NCI-H1048 (cell line): ENCODE measurements at places on chromosomes 1 and 21.

DNA sequence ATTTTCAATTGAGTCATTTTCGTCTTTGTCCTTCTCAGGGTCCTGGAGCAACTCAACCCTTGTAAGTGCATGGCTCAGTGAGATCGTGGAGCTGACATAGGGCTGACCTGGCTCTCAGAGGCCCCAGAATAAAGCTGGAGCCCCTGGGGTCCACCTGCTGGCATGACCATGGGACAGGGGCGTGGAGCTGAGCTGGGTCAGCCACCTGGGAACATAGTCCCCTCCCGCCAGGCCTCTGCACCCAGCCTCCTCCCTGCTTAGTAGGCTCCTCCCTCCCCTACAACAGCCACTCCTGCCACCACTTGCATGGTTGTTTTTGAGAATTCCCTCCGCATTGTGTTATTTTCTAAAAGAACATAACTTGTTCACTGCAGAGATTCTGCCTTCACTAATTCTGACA is 3.1 kb upstream of the RIPK4 start:
- no peak for DNase-seq

- peak; percentile 66 for DNase-seq
Observed at GRCh38 chr1:15848929-15849774, 1.6 kb downstream of the SPEN start.

- DNase-seq: no peak
Observed at GRCh38 chr1:145895471-145895870, 9.8 kb upstream of the ANKRD35 start.

DNA sequence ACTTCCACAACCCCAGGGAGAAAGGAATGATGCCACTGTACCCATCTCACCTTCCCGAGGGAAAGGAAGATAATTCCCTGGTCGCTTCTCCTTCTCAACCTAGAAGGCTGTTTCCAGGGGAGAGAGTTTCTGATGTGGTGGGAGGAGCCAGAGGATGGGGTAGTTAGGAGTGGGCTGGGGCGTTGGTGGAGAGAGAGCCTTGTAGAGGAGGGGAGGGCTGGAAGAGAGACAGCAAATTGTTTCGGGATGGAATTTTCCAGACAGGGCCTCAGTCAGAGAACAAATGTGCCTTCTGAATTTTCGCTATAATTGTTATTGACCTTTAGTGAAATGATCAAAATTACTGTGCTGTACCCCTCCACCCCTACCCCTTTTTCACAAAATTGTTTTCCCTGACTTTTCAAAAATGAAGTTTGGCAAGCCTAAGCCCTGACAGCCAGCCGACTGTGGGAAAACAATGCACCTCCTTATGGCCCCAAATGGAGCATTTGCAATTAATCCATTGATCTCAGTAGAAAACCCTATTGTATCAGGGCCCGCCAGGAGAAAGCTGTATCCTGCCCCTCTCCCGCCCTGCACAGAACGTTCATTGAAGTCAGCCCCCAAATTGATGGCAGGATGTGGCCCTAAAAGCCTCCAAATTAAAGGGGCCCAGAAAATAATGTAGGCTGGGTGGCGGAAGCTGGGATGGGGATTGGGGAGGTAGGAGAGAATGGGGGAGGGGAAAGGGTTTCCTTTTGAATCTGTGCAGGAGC is 69.1 kb upstream of the JUN start:
- DNase-seq: no peak

DNA sequence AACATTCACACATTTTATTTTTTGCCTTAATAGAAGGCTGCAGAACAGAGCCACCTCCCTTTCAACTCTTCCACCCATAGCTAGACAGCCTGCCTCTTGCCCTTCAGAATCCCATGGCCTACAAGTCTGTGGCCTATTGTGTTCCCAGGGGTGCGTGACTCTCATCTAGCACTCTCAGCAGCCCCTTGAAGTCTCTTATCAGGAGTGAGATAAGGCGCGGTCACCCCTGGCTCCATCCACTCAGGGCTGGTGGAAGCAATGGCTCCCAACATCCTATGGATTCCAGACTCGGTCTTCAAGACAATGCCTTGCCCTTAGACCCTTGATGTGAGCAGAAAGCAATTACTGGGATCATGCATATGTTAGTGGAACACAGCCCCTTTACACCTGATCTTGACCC is 264.1 kb upstream of the GREM2 start:
- DNase-seq: no peak

- DNase-seq: peak; percentile 64
Observed at GRCh38 chr1:9561429-9561828, 22.2 kb downstream of the SLC25A33 start.

- DNase-seq: no peak
Observed at GRCh38 chr1:89487972-89488371, 36.7 kb upstream of the LRRC8B start.

- DNase-seq: no peak
Observed at GRCh38 chr1:158819461-158820443, 11.4 kb upstream of the MNDA start.

GRCh38 chr21:44454747-44455523 is at the start of gene LRRC3:
Gene LRRC3 (plus strand): TSS chr21:44455510. CDS start chr21:44456645, 1,135 bp downstream.
- no peak for DNase-seq

DNA sequence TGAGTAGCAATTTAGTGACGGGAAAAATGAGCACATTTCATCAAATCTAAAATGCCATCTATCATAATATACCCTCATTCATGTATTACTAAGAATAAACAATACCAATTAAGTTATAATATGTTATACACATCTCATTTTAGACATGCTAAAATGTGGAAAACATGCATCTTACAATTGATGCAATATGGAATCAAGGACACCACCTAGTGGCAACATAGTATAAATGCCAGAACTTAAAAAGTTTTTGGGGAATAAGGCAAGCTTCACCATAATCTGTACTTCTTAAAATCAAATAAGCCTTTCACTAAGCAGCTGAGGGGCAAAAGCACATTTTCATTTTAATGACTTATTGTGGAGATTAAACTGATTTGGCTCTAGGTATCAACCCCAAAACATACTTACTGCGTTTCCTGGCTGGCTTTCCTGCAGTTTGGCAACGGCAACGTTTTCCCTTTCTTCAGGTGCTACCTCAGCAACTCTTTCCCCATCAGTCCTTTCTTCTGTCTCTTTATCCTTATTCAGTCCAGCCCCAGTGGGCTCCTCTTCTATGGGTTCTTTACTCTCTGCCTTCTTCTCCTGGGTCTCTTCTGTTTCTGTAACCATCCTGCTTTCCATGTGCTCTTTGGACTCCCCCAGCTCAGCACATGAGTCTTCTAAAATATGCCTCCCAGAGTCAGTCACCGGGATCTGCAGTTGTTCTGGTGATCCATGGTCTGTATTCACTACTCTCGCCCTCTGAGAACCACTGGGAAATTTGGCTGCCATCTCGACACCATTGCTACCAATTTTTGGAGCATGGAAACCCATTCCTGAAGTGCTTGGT is 11.4 kb downstream of the SDE2 start:
- DNase-seq: no peak

- DNase-seq: no peak
Observed at GRCh38 chr1:229046251-229046853, 224.6 kb upstream of the RAB4A start.

DNA sequence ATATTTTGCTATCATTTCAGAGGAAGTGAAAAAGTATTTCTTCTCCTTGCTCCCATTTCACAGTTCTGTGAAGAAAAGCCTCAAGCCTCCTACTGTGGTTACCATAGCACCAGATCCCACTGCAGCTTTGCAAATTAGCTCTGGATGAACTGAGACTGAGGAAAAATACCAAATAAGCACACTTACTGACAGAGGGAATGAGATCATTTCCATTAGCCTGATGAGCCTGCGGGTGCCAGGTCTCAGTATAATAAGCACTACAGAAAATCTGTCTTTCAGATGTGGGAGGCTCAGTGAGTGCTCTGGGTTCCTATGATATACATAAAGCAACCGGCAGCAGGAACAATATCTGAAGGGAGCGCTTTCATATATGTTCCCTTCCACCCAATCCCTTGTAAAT is 21.4 kb downstream of the XKR8 start:
- DNase-seq: no peak

DNA sequence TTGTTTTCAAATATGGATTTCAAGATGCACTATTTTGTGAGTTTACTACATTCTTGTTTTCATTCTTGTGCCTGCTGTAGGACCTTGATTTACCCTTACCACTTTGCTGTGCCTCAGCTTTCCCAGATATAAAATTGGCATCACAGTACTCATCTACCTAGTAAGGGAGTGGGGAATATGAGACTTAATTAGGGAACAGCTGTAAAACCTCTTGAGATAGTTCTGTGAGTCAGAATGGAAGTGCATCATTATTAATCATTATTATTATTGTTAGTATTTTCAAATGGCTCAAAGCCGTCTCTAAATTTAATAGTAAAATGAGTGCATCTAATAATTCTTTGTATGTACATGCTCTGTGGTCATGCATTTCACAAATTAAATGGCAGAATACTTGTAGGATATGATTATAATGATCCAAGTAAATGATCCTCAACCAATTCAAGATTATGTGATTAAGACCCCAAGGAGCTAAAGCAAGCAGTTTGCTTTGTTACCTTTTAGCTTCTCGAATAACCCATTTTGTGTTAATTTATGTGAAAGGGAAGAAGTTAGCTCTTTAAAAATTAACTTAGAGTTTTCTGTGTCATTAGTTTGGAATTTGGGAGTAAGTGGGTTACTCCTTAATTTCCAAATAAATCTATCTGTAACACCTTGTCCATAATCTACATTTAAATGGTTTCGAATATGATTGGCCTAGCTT is 155.4 kb downstream of the NFIA start:
- DNase-seq: no peak

- no peak for DNase-seq
Observed at GRCh38 chr1:12542616-12543592, 75.1 kb downstream of the DHRS3 start.
